ENCODE measurements at places on chromosomes 16 and 17.

- no peak for DNase-seq
Measured at GRCh38 chr16:28572696-28573510, 19.2 kb downstream of the SGF29 start.

DNA sequence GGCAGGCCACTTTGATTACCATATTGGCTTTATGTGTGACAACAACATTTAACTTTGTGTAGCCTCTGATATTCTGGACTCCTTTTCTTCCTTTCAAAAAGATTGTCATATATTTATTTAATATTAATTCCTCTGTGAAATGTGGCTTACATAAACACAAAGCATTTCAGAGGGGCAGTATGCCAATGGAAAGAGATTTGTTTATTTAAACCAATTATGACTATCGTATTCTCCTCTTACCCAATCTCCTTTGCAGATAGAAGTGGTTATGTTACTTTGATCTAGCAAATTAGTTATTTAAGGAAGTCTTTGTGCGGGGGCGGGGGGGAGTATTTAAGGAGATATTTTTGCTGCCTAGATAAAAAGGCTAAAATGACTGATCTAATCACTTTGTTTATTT is 573.7 kb upstream of the KIF2B start:
- DNase-seq, result no peak

DNA sequence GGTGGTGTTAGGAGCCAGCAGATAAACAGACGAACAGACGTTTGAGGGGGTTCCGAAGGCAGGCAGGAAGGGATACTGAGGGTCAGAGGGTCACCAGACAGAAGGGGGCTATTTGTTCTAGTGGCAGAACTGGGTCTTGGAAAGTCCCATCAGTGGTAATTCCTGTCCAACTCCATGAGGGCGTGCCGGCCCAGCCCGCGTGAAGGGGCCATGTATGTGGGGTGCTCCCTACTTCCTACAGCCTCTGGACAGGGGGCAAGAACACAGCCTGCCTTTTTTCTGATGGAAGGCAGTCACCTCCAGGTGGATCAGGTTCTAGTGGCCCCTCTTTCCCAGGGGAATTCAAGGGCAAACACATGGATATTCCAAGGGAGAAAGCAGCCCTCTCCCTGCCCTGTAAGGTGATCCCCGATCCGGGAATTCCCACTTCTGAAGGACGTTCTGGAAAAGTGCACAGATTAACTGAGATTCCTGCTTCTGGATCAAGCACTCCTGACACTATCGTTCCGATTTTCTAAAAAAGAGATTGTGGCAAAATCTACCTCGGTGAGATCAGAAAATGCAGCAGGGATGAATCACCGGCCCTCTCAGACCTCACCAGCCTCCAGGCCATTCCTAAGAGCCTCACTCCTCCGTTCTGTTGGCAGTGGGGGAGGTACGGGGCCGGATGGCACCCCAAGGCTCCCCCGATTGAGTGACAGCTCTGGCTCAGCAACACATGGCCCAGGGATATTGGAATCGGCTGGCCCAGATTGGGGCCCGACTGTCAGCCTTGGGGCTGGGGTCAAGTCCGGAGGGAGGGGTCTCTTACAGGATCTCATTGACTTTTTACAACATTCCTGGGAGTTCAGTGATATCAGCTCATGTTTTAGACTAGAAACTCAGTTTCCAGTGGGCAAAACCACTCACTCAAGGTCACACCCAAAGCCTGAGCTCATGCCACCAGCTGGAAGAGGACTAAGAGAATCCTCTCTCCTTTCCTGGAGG is 12.4 kb downstream of the STX1B start:
- peak; percentile 96 for DNase-seq

- no peak for DNase-seq
Measured at GRCh38 chr17:19380481-19381301, 2.4 kb downstream of the MAPK7 start.

DNA sequence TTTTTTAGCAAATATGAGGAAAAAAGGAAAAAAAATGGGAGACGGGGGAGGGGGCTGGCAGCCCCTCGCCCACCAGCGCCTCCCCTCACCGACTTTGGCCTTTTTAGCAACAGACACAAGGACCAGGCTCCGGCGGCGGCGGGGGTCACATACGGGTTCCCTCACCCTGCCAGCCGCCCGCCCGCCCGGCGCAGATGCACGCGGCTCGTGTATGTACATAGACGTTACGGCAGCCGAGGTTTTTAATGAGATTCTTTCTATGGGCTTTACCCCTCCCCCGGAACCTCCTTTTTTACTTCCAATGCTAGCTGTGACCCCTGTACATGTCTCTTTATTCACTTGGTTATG is 1.2 kb upstream of the TMEM88 start:
- no peak for DNase-seq

GRCh38 chr17:45577571-45578279 is 87.2 kb upstream of the PLEKHM1 start:
- no peak for DNase-seq

- DNase-seq, result no peak
Measured at GRCh38 chr17:3574231-3574630, 16.6 kb upstream of the TRPV3 start.

DNA sequence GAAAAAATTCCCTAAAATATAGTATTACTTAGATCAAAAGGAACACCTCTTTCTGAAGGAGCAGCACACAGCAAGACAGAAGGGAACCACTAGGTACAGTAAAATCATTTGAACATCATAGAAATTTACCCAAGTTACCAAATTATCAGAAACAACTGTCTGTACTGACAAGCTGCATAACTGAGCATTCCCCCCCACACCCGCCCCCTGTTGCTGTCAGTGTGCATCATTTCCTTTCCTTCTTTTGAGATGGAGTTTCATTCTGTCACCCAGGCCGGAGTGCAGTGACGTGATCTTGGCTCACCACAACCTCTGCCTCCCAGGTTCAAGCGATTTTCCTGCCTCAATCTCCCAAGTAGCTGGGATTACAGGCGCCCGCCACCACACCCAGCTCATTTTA is 120.7 kb downstream of the TRIM37 start:
- no peak for DNase-seq

DNA sequence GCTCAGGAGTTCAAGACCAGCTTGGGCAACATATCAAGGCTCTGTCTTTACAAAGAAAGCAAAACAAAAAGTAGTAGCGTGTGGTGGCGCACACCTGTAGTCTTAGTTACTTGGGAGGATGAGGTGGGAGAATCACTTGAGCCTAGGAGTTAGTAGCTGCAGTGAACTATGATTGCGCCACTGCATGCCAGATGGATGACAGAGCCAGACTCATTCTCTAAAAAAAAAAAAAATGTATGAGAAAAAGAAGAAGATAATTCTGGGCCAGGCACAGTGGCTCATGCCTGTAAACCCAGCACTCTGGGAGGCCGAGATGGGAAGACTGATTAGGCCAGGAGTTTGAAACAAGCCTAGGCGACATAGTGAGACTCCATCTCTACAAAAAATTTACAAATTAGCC is 28.5 kb downstream of the STAT5B start:
- DNase-seq, result no peak

DNA sequence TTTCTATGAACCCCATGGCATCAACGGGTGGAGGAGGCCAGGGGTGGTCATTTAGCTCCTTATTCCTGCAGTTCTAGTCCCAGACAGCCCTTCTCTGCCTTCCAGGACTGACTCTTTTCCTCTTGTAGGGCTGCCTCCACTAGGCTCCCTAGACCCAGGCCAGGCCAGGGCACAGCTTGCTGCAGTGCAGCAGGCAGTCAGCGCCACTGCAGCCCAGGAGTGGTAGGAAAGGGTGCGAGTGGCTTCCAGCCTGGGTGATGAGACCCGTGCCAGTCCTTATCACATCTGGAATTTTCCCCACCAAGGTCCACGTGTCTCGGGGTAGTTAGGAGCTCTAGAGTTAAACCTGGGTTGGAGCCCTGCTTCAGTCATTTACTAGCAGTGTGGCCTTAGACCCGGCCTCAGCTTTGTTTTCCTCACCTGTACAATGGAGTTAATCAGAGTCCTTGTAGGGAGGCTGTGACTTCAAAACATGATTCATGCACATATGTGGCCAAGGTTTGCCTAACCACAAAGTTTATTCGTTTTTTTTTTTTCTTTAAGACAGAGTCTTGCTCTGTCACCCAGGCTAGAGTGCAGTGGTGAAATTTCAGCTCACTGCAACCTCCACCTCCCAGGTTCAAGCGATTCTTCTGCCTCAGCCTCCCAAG is 4.7 kb downstream of the SLC5A11 start:
- no peak for DNase-seq

DNA sequence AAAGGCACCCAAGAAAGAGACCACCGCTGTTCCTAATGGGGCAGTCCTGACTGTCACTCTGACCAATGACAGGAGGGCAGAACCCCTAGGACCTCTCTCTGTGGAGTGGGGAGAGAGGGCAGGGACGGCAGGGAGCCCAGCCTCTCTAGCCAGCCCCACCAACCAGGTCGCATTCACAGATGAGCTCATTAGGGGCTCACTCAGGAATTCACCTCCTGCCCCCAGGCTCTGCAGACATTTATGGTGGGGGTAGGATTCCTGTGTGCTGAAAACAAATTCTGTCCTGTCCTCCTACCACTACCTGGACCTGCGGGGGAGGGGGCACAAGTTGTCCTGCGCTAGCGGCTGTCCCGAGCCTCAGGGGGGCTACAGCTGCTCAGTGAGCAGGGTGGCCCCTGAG is 27.7 kb upstream of the GPRC5C start:
- DNase-seq, result no peak

- DNase-seq, result no peak
Measured at GRCh38 chr17:67490471-67490870, 113.4 kb downstream of the PITPNC1 start.

- DNase-seq, result no peak
Measured at GRCh38 chr17:83154311-83155127, 75.1 kb downstream of the METRNL start.

- peak; percentile 94 for DNase-seq
Measured at GRCh38 chr17:57875290-57876022, 25.6 kb upstream of the MRPS23 start.

DNA sequence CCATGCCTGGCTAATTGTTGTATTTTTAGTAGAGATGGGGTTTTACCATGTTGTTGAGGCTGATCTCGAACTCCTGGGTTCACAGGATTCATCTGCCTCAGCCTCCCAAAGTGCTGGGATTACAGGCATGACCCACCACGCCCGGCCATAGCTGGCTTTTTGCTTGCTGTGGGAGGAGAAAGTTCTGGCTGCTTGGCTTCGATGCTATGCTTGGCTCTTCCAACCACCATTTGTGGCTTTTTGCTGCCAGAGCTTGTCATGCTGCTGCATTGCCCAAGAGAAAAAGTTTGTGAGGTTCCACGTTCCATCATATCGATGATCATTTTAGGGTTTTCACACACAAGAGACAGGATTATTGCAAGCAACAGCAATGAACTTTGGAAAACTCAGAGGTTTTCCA is 16.2 kb downstream of the BMERB1 start:
- no peak for DNase-seq

DNA sequence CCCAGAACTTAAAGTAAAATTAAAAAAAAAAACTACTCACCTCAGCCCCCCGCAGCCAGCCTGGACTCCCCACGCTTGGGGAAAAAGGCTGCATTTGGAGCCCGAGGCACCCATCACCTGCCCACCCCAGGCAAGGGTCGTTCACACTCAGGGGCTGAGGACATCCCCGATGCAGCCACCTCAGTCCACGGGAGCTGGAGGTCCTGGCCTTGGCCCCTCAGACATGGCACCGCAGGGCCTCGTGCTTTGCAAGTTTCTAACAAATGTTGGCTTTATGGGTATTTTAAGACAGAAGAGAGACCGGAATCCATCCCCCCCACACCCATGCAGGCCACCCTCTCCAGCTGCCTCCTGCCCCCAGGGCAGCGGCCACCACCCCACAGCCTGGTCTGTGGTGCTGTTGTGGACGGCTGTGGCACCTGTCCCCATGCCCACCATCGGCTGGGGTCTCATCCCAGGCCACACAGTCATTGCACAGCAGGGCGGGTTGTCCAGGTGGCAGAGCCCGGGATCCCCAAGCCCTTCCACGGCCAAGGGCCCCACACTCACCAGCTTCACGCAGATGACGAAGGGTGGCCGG is 116.4 kb upstream of the ZNF750 start:
- DNase-seq, result no peak

DNA sequence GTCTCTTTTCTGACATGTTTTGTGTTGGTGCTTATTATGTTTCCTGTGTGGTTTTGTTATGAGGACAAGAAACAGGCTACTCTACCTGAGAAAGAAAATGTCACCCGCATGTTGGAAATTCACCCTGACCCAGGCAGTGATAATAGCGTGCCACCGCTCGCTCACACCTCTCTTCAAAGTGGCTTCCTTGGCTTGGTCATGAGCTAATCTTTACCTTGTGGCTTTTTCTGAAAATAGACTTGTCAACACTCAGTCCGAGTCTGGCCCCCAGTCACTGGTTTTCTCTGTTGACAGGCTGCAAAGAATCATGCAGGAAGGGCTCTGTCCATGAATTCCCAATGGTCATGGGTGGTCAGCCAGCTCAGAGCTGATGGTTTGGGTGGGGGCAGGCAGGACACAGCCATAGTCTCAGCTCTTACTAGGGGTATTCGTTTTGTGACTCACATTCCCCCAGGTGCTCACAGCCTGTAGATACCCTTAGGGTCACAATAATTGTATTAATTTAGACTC is 121.3 kb upstream of the CACNG5 start:
- no peak for DNase-seq

DNA sequence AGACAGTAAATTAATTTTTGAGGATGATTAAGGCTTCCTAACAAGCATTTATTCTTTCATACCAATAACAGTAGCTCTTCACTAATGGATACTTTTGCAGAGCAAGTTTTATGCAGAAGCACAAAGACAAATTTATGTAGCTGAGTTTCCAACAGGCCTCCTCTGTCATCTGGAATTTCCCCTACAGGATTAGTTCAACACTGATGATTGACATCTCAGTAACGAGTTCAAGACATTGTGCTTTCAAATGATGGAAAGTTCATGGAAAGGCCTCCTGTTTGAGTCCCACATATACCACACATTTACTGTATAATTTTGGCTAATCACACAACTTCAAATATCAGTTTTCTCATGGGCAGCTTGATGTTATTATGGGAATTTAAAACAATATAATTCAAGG is 40.6 kb downstream of the ABCA10 start:
- no peak for DNase-seq

- no peak for DNase-seq
Measured at GRCh38 chr17:78272181-78272913, 40.9 kb downstream of the TMEM235 start.

DNA sequence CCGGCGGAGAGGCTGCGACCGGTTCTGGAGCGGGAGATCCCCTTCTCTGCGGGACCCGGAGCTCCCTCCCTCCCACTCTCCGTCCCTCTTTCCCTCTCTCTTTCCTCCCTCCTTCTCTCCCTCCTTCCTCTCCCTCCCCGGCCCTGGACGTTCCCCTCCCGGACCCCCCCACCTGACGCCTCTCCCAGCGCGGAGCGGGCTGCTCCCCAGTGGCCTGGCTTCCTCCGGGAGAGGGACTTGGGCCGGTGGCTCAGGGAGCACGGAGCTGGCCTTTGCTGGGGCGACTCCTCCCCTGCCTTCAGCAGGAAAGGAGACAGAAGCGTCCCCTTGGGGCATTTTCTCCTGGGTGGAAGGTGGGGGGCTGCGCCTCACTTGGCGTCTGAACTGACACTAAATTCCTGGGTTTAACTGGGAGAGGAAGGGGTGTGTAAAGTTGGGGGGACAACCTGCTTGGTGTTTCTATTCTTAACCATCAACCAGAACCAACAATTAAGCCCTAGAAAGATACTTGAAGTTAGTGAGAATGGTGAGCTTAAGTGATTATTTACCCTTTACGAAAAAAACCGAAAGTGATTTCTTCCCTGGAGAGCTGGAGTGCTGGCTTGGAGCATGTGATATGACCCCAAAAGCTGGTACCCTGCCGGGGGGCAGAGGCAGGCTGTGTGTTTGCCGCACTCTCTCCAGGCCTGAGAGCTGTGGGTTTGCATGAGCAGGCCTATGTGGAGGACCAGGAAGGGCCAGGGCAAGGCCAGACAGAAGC is 775 bp downstream of the SPIRE2 start:
- peak; percentile 30 for DNase-seq

- DNase-seq, result peak; percentile 55
Measured at GRCh38 chr17:63834431-63835166, 7.1 kb upstream of the FTSJ3 start.
